ENCODE measurements at places on chromosomes 1 and 21.

GRCh38 chr1:15937146-15937545 is 38.8 kb downstream of the ZBTB17 start:
- no peak for DNase-seq

DNA sequence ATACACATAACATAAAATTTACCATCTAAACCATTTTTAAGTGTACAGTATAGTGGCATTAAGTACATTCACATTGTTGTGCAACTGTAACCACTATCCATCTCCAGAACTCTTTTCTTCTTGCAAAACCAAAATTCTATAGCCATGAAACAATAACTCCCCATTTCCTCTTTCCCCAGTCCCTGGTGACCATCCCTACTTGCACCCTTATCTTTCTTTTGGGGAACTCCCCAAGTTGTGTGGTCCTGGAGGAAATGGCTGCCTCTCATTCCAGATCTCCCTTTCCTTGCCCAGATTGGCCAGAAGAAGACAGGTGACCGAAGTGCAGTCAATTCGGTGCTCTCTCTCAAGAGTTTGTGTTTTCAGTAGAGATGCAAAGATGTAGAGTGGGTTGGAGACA is 389.6 kb upstream of the C1orf87 start:
- DNase-seq, result no peak

DNA sequence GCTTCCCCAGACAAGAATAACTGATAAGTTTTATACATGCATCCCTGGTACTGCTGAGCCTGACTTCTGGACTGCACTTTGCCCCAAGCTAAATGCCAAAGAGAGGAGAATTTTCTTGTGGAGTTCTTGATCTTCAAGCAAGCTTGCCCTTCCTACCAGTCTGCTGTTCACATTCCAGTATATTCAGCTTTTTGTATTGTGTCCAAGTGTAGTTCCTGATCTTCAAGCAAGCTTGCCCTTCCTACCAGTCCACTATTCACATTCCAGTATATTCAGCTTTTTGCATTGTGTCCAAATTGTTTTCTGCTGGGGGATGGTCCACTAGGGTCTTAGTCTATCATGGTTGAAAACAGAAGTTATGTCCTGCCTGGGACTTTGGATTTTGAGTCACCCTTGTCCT is 894 bp upstream of the TSEN15 start:
- no peak for DNase-seq

DNA sequence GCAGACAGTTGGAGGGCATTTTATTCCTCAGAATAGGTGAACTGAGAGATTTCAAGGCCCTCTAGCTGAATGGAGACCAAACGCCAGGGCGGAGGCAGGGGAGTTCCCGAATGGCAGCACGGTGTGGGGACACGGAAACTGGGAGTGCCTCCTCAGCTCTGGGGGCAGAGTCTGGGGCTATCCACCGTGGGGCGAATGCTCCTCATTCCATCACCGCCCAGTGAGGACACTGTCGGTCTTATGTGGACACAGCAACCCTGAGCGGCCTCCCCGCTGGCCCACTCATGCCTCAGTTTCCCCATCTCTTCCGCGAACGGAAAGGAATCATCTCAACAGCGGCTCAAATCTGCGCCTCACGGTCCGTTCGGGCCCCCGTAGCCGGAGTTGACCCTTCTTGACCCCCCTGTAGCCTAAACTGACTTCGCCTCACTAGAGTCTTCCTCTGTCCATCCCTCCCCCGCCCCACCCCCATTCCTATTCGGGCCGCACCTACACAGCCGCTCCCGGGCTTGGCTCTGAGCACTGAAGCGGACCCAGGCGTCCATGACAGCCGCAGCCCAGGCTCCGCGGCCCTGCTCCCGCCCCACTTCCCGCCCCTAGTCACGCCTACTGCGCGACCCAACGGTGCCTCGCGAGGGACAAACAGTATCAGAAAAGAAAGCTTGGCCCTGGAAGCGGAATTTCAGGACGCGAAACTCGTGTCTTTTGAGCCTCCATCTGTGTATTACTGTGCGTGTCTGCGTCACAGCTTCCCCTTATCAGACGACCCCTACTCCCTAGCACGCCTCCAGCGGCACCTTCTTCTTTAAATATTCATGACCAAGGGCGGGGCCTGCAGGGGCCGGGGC is at the start of gene PEX11B:
PEX11B (minus strand) TSS at position 574 of the 848 bp plus-strand sequence; CDS start at position 545, 29 bp downstream.
- DNase-seq, result peak; percentile 91

GRCh38 chr21:41712201-41712600 is 54.7 kb downstream of the RIPK4 start:
- no peak for DNase-seq

- no peak for DNase-seq
Measured at GRCh38 chr1:116855191-116855619, 54.5 kb upstream of the PTGFRN start.

DNA sequence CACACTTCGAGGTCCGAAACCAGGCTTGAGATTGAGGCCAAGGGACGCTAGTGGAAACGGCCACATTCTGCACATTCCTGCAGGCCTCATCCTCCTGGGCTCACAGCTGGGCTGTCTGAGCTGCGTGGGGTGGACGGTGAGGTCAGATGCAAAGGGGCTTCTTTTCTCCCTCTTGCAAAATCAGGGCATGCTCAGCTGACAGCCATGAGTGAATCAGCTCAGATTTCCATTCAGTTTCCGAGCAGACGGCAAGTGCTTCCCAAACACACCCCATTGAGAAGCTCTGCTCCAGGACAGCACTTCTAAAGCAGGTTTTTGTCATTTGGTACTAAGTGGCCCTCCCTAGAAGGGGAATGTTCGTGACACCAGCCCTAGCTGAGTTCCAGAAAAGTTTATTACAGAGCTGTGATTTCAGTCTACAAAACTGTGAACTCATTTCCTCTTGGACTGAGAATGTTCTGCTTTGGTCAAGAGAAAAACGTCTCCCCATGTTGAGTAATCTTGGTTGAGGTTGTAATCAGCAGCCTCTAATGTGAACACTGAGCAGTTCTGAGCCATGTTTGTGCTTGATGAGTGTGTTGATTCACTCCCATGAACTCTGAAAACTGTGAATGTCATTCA is 10.0 kb downstream of the PDPN start:
- DNase-seq, result no peak

All from stimulated activated CD4-positive, alpha-beta T cell treated with anti-CD3 and anti-CD28 coated beads, Interleukin-12 subunit alpha, Interleukin-12 subunit beta, amount 100 ng/mL, for 4 hours (primary cell).